CD4-positive, alpha-beta memory T cell (primary cell): ENCODE measurements at places on chromosomes 1 and 21. TPM values are rescaled to one million over a fixed set of nuclear protein-coding genes. Genes with fewer than 3 reads are reported as not detected.
A peak's percentile ranks its signal among the peaks of the same experiment; 100 is the strongest.

DNA sequence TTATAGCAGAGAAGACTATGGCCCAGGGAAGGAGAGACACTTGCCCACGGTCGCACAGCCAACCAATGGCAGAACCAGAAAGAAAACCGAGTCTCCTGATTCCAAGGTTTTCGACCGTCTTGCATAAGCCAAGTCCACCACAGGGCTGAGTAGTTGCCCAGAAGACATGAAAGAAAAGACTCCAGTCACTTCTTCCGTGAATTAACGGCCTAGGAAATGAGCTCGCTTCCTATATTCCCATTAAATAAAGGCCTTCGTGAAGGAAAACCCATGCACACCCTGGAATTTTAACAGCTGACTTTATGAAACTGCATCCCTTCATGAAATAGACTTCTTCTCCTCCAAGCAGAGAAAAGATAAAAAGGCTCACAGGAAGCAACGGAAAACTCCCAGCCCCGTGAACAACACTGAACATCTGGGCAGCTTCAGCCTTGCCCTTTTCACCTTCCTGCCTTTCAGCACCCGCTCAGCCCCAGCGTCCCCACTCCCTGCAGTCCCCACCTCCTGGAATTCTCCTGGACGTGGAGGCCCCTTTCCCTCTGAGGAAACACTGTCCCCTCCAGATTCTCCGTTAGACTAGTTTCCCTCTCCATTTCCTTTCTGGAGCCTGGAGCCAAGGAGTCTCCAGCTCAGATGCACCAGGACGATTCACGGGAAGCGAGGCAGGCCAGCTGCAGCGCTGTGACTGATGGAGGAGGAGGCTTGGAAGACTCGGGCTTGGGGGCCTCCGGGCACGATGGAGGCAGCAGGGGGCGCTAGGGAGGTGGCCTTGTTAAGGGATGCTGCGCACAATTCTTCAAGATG is 2.7 kb upstream of the MYOC start:
- peak; percentile 55 for DNase-seq

Gene LINGO4
- 0.36 TPM for total RNA-seq

- DNase-seq = no peak
Observed at GRCh38 chr1:30041741-30042437, 681.5 kb downstream of the MATN1 start.

Gene SPATA21
- not detected for total RNA-seq

Gene SLC16A4
- total RNA-seq = 0.90 TPM

GRCh38 chr1:174040387-174040786 is 18.2 kb upstream of the RC3H1 start:
- no peak for DNase-seq

DNA sequence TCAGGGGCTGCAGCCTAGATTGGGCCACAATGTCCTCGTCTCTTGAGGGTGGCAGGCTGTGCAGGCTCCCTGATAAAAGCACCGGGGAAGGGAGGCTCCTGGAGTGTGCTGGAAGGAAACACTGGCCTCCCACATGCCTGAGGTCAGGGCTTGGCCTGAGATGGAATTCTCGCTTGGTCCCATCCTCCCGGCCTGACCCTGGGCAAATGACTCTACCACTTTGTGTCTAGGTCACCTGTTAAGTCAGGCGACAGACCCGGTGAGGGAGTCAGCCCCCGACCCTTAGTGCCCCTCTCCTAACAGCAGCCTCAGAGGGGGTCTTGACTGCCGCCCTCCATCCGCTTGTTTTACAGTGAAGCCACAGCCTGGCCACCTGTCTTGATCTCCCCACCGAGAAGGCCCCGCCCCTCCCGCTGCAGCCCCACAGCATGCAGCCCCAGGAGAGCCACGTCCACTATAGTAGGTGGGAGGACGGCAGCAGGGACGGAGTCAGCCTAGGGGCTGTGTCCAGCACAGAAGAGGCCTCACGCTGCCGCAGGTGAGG is 2.5 kb downstream of the SMIM1 start:
- DNase-seq = no peak

Gene GBP1
- total RNA-seq = 74.1 TPM

Gene KLHDC7A
- not detected for total RNA-seq
